Activated T-helper 1 cell treated with anti-CD3 and anti-CD28 coated beads, Interleukin-12 subunit alpha, Interleukin-12 subunit beta, Interleukin-2, Interleukin-4 antibody, amounts not matched to agents 30 ng/mL and 10 ng/mL and 1 ng/mL, durations not matched to agents 14 hours and 24 hours and 36 hours (primary cell): ENCODE measurements at places on chromosomes 12 and 14.

DNA sequence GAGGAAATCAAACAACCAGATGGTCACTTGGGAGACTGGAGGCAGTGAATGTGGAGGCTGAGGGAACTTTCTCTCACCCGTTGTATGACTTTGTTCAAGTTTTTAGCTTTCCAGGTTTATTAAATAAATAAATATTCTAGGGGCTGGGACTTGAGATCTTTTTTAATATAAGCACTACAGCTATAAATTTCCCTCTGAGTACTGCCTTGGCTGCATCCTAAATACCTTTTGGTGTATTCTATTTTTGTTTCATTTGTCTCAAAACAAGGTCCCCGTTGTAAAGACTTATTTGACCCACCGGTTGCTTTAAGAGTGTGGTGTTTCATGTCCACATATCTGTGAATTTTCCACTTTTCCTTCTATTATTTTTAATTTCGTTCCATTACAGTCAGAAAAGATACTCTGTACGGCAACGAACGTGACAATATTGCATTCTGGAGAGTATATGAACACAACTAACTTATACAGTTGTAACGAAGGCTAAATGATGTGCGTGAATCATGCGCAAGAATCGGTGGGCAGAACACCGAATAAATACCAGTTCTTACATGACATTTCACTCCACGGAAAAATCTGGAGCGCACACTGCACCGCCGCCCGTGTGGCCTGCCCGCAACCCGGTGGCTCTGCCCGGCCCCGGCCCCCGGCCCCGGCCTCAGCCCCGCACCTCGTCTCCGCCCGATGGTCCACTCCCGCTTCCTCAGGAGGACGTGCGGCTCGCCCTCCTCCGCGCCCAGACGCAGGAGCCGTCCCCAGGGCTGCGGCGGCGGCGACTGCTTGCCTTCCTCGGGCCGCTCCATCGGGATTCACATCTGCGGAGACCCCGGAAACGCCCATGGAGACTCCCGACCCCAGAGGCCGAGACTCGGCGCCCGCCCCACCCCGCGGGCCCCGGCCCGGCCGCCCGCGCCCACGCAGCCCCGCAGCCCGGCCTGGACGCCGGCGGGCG lies 602 bp downstream of the CHFR start:
- no peak for DNase-seq

- no peak for DNase-seq
Observed at GRCh38 chr12:122840580-122841513, 5.6 kb downstream of the HIP1R start.

DNA sequence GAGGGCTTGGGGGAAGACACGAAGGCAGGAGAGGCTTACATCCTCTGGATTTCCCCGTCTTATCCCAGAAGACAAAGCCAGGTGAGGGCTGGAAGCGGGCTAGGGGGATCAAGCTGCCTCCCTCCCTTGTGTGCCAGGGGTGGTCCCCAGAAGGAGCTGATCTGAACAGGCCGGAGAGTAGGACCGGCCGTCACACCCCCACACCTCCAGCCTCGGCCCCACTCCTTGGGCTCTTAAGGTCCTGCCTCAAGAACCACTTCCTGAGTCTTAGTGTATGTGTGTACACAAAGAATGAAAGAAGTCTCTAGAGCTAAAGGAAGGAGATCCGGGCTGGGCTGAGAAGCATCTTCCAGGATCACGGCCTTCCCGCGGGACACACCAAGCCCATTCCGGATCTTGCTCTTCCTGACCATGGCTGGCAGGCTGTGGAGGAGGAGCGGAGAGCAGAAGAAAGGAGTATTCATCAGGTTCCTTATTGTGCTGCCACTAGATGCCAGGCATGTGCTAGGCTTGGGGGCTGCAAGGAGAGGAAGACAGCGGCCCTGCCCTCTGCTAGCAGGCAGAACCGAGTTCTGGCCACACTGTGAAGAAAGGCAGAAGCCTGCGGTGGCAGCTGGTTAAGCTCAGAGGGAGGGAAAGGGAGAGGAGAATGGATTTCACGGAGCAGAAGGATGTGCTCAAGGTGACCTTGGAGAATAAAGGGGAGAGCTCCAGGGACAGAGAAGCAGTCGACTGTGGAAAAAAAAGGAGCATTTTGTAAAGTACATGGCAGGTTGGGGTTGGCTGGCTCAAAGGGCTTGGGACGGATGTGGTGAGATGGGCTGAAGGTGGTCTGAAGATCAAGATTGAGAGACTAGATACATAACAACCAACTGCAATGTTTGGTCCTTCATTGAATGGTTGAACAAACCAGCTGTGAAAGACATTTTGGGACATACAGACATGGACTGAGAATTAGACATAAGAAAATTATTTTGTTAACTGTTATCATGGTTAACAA lies 1.3 kb upstream of the CD63 start:
- DNase-seq, result no peak

DNA sequence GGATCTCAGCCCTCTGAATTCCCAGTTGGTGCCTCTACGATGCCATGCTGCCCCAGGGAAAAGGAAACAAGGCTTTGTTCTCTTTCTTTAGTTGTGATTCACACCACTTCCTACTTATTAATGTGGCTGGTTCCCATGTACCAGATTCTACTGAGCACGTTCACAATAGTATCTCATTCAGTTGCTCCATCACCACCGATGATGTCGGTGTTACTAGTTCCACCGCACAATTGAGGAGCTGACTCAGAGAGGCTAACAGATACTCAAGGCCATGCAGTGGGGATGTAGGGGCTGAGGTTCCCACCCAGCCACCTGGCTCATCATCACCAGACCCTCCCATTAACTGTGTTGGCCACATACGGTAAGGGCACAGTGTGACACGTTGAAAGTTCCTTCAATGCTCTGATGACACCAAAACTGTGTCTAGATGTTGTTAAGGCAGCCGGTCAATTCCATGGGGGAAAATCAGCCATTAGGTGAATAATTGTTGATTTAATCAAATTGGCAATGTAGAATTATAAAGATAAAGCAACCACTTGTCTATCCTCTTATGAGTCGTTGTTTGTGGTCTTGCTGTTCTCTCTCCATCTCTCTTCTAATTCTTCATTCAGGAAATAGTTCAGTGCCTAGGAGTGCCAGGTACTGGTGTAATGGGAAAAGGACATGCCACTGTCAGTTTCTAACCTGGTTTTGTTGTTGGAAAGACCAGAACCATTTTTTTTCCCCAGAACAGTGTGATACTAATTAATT lies 244.2 kb upstream of the CRY1 start:
- DNase-seq, result no peak

- no peak for DNase-seq
Observed at GRCh38 chr12:28130625-28131598, 59.3 kb upstream of the CCDC91 start.

GRCh38 chr12:29589851-29590250 lies 92.4 kb upstream of the OVCH1 start:
- DNase-seq, result no peak

DNA sequence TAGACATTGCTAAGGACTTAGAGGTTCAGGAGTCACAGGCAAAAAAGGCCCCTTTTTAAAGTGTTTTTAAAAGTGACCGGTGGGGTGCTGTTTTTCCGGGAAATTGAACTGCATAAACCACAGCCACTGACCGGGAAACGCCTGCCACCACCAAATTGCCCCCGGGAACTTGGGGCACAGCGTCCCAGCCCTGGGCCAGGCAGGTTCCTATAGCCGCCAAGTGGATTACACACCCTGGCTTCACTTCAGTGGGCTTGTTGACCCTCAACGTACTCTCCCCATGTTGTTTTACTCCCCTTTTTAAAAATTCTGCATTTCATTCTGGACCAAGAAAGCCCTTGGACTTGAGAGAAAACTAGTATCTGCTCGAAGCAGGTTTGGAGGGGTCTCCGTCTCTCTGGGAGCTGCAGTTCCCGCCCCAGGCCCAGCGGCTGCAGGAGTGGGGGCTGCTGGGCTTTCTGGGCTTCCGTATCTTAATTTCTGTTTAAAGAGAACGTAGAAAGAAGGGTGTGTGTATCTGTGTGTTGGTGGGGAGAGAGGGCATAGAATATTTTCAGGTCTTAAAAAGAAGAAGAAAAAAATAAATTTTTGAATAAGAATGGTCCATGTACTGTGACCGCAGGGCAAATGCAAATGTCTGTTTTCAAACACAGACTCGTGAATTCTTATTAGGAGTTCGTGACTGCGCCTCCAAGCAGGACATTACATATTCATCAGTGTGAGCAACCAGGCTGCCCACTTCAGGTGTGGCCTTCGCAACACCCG lies 82.9 kb downstream of the PAPOLA start:
- no peak for DNase-seq

DNA sequence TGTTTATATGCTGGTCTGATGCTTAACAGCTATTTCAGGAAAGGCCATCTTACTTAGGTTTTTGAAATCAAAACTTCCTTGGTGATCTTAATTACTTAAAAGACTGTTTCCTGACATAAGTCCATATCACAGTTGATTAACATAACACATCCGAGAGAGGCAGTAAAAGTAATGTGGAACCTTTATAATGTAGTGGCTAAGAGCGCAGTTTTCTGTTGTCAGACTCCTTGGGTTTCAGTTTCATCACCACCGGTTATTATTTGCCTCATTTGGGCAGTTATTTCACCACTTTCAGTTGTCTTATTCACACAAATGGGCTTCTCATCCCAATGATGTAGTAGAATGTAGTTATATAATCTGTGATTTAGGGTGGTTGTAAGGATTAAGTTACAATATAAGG lies 30.9 kb downstream of the TBC1D15 start:
- no peak for DNase-seq

GRCh38 chr12:82132390-82132789 lies 225.8 kb downstream of the CCDC59 start:
- DNase-seq, result no peak

DNA sequence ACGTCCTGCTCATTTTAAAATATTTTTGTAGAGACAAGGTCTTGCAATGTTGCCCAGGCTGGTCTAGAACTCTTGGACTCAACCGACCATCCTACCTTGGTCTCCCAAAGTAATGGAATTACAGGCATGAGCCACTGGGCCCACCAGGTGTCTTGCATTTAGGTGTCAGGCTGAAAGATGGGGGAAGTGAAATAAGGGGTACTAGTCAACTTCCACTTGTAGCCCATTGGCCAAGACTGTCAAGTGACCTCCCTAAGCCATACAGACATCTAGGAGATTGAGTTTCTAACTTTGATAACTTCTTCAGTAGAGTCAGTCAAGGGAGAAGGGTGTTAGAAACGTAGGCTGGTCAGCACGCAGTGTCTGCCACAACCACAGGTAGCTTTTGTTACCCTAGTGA lies 32.0 kb downstream of the ARF6 start:
- DNase-seq, result no peak

- no peak for DNase-seq
Observed at GRCh38 chr14:41457393-41457792, 149.3 kb upstream of the LRFN5 start.

DNA sequence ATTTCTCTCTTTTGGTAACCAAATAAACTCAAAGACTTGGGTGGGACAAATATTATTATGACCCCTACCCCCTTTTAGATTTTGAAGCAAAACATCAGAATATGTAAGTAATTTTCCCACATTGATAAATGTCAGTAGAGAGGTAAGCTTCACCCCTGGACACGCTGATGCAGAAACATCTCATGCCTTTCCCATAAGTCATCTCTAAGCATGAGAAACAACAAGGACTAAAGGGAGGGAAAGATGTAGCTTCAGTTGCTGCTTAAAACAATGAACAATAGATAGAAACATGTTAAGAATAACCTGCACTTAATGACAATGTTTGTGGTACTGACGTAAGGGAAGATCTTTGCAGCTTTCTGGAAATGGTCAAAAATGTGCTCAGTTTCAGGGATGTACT lies 56.3 kb upstream of the SLC8A3 start:
- DNase-seq, result no peak

GRCh38 chr12:127035011-127035879 lies 1231.7 kb upstream of the TMEM132C start:
- DNase-seq, result no peak

GRCh38 chr12:95201056-95201670 lies 16.1 kb downstream of the FGD6 start:
- DNase-seq, result no peak

DNA sequence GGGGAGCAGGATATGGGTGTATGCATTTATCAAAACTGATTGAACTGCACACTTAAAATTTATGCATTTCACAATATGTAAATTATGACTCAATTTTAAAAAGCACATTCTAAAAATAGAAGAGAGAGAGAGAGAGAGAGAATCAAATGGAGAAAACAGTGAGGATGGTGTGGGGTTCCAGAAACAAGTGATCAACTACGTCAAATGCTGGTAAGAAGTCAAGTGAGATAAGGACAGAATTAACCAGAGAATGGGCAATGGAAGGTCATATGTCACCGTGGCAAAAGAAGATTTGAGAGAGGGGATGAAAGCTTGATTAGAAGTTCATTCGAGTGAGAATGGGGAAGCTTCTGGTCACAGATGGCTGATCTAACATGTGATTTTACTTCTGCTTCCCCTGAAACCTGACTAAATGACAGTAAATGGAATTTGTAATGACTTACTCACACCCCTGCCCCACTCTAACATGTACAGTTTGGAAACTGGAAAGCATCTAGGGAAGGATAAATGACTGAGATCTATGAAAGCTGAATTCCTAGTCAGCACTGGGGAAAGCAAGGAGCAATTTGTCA lies 276.5 kb upstream of the AMIGO2 start:
- no peak for DNase-seq
